DMS153 (cell line): ENCODE measurements at places on chromosomes 6 and 20.

DNA sequence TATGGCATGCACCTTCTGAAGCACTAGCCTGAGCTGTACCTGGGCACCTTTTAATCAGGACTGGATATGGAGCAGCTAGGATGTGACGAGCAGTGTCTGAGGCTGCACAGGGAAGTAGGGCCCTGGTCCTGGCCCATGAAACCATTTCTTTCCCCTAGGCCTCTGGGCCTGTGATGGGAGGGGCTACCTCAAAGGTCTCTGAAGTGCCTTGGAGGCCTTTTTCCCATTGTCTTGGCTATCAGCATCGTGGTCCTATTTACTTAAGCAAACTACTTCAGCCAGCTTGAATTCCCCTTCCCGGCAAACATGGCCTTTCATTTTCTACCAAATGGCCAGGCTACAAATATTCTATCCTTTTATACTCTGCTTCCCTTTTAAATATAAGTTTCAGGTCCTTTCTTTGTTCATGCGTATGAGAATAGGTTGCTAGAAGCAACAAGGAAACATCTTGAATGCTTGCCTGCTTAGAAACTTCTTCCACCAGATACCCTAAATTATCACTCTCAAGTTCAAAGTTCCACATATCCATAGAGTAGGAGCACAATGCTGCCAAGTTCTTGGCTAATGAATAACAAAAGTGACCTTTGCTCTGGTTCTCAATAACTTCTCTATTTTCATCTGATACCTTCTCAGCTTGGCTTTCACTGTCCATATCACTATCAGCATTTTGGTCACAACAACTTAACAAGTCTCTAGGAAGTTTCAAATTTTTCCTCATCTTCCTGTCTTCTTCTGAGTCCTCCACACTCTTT, 673.1 kb downstream of the HTR1B start:
- DNase-seq: no peak

GRCh38 chr20:618980-619379, 8.9 kb upstream of the TCF15 start:
- DNase-seq: no peak

DNA sequence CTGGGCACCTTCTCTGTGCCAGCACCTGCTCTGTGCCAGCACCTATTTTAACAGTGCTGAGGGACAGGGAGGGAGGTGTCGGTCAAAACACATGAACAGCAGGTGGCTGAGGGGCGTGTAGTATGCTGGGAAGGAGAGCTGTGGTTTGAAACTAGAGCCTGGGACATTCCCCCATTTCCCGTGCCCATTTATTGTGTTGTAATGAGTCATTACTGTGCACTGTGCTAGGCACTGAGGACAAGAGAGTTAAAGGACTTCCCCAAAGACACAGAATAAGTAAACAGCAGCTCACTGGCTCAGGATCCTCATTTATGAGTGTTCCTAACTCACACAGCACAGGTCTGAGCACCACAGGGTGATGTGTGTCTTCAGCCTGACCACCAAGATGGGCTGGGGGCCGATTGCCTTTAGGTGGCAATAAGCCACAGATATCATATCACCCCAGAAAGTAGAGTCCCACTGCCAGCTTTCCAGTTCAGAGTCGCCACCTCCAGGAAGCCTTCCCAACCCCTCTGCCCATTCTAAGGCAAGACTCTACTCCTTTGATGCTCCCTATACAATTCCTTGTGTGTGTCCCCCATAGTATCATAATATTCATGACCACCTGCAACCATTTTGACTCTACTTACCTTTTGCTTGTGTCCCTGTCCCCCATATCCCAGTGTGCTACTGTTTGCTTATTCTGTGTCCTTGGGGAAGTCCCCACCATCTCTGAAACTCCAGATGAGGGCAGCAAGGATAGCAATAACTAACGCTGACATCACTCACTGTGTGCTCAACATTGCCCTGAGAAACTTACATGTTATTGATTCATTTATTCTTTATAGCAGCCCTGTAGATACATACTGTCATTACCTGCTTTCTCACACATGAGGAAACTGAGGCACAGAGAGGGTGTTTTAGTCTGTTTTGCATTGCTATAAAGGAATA, 87.3 kb downstream of the TOX2 start:
- DNase-seq: no peak

DNA sequence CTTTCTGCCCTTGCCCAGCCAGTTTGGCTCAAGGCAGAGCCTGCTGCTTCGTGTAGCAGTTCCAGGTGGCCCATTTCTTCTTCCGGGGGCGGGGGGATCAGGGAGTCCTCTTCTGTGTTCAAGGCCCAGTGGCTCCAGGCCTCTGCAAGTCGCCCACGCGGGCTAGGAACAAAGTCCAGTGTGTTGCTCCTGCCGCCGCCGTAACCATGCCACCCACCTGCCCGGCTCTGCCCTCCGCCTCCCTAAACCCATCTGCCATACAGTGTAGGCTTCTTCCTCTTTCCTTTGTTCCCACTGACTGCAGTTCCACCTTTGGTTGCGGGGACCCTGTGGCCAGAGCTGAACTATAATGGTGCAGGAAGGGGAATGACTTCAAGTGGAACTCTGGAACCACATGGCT, 43.9 kb upstream of the SRF start:
- DNase-seq: no peak

DNA sequence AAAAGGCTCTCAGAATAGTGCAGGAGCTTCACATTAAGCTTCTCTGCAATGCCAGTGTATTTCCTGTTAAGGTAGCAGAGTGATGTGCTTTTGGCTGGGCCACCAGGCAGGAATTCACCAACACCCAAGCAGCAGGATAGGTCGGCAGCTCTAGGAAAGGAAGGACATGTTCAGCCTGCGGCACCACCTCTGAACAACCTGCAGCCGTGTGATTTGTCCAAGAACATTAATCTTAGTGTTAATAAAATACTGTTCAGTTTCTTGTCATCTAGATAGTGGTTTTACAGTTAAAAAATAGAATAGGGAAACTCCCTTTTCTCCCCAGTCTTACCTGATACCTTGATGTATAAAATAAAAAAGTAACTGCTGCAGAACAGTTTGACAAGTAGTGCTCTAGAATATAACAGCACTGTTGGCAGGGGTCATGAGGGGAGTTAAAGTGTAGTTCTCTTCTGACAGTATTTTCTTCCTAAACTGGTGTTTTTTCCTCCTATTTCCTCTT, 18.8 kb downstream of the ZNF292 start:
- DNase-seq: no peak

DNA sequence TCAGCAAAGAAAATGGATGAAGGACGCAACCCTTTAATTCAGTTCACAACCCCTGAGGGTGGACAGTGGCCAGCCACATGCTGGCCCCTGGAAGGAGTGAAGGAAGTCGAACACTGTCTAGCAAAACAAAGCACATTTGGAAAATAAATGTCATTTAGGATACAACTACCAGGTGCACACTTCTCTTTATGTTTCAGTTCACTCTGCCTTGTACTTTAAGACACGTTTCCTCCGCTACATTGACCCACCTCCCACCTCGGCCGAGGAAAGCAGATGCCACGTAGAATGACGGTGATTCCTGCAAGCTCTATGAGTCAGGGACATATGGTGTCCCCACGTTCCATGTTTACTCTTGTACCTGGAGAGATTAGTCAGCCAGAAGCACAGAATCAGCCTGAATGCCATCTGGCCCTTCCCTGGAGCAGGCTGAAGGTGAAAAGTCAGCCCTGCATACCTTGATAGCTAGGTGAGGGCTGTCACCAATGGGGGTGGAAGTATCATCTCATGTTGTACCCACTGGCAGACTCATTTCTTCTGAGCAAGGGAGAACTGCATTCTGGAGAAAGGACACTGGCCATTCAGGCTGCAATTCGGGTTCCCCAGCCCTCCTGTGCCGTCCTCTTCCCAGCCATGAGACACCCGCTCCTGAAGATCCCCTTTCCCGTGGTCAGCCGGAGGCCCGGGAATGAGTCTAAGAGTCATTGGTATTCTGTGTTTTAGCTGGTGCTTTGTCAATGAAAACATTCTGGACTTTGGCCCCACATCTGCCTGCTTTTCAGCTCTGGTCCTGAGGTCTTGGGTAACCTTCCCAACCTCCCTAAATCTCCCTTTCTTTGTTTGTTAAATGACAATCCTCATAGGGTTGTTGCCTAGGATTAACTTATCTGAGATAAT, 60.6 kb downstream of the FOXA2 start:
- peak; percentile 60 for DNase-seq

GRCh38 chr6:40358473-40359460, 228.4 kb downstream of the LRFN2 start:
- no peak for DNase-seq

DNA sequence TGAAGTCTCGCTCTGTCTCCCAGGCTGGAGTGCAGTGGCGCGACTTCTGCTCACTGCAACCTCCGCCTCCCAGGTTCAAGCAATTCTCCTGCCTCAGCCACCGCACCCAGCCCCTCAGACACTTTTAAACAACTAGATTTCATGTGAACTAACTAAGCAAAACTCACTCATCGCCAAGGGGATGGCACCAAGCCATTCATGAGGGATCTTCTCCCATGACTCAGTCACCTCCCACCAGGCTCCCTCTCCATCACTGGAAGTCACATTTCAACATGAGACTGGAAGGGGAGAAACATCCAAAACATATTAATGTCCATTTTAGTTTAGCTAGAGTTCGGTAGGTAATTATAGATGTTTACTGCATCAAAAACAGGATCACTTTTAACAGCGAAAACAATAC, 95.9 kb upstream of the PRL start:
- DNase-seq: no peak

- DNase-seq: no peak
Observed at GRCh38 chr6:56988145-56988544, 33.2 kb downstream of the BEND6 start.

DNA sequence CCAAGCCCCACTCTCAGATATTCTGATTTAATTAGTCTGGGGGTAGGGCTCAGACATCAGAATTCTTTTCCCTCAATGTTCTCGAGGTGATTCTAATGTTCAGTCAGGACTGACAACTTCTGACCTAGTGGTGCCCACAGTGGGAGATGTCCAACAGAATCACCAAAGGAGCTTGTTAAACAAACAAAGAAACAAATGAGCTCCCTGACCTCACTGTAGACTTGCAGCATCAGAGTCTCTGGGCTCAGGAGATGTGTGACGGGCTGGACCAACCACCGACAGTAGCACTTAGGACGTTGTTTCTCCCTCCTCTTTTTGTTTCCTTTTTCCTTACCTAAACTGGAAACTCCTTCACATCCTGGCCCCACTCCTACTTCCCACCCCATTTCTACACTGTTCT, 49.3 kb downstream of the CLIC5 start:
- DNase-seq: no peak

DNA sequence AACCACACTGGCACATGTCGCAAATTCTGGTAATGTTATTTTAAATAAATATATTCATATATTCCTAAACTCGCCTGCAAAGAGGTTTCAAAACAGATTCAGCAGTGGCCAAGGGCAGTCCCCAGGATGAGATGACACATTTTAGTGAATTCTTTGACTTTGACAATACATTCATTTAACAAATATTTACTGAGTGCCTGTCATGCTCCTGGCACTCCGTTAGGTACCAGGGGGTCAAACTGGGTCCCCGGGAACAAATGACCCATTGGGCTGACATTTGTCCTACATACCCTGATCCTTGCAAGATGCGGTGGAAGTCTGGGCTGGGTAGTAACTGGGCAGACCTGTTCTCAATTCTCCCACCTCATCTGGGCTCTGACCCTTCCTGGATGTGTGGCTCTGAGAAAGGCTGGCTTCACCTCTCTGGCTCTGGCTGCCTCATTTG, 74.9 kb downstream of the FYN start:
- no peak for DNase-seq

DNA sequence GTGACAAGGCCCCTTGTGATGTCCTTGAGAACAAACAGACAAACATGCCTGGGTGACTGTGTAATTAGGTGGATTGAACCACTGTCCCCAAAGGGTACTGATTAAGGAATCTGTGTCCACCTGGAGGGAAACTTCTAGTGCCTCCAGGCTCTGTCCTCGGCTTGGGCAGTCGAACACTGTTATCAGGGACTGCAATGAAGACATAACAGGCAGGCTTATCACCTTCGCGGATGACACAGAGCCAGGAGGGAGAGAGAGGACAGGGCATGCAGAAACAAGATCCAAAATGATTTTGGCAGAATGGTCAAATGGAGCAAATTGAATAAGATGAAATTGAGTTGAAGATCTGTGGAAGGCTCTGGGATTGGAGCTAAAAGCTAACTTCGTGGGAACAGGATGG, 60.9 kb upstream of the ZFAND3 start:
- DNase-seq: no peak

DNA sequence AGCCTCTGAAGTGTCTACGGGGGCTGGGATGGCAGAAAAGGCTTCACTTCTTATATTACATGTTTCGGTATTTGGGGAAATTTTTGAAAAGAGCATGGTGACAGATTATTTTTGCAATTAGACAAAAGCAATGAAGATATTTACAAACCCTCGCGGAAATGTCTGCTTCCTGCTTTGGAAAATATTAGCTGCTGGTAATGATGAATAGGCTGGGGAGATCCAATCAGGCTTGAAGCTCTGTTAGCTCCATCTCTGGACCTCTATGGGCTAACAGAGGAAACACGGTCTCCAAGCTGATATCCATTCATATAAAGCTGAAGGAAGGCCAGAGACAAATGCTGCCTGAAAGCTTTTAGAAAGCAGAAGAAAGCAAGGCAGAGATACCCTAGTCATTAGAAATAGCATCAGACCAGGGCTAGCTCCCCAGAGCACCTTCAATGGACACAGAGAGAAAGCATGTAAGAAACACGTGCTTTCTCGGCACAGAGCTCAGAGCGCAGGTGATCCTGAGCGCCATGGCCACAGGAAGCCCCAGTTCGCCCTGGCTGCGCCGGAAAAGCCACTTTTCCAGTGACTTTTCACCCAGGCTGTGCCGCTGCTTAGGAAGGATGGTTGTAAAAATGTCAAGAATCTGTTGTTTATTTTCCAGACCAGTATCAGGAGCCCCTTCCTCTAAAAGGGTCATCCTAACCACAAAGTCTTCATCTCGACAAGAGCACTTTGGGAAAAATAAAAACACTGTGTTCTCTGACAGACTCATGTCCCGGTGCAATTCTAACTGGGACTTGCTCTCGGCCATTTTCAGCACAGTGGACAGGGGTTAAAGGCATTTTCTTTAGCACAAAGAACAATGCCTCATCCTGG, 68.5 kb upstream of the NFATC2 start:
- DNase-seq: no peak

DNA sequence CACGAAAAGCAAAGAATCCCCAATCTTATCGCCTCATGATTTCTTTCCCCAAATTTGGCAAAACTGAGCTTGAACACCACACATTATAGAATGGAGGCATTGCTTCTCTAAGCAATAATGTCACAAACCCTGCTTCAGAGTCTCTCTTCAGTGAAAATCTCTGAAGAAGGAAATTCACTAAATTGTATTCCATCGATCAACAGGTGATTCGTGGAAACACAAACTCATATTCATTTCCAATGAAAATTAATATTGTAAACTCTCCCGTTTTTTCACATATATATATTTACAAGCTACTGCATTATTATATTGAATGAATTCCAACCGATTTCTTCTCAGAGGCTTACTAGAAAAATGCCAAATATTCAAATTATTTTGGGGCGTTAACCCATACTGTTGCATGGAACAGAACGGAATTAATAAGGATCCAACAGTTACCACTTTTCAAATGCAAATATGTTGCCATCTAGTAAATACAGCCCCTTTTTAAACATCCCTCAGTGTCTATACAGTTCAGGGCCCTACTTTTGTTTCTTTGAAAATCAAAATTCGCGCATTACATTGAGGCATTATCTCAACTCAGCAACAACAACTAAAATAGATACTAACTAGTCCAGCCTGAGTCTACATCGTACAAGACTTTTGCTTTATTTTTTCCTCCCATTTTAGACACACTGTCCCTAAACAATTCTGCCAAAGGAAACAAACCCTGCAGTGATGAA, 1.3 kb downstream of the KIF13A start:
- DNase-seq: no peak

- peak; percentile 66 for DNase-seq
Observed at GRCh38 chr20:41476446-41476845, 109.8 kb upstream of the EMILIN3 start.

GRCh38 chr6:110392727-110393126, 22.6 kb downstream of the DDO start:
- DNase-seq: no peak
